NCI-H460 (cell line): ENCODE measurements at places on chromosomes 6 and 20. TPM values are rescaled to one million over a fixed set of nuclear protein-coding genes. Genes with fewer than 3 reads are reported as not detected.

SRMS gene
- not detected in 2 replicates for total RNA-seq

NKAIN2 gene
- 3.7 and 4.0 TPM in 2 replicates for total RNA-seq

SLC22A2 gene
- total RNA-seq: not detected in 2 replicates

DNA sequence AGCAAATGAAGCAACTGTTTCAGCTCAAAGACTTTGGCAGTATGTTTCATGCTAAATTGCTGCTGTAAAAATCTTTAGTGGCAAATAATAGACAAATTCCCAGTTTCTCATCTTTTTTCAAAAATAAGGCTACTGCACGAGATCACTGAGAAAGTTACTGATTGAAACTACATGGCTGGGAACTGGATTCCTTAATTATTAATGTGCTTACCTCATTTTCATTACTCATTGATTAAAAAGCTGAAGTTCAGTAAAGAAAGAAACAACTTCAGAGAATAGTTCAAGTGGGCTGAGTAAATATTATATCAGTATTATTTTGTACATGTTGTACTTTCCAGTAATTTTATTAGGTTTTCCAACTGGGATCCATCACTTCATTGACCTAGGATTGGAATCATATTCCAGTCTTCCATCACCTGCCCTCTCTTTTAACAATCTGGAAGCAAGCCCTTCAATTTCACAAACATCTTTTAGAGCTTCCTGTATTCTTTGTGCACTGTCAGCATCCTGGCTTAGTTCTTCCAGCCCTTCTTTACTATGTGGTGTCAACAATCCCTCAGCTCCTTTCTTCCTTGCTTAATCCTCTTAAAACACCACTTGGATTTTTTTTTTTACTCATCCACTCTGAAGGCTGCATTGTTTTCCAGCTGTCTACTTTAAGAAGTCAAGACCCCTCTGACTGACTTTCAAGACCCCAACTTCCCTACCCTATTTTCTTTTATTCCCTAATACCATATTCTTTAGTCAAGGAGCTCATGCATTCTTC is 4.3 kb downstream of the MEI4 start:
- no peak for DNase-seq

DNA sequence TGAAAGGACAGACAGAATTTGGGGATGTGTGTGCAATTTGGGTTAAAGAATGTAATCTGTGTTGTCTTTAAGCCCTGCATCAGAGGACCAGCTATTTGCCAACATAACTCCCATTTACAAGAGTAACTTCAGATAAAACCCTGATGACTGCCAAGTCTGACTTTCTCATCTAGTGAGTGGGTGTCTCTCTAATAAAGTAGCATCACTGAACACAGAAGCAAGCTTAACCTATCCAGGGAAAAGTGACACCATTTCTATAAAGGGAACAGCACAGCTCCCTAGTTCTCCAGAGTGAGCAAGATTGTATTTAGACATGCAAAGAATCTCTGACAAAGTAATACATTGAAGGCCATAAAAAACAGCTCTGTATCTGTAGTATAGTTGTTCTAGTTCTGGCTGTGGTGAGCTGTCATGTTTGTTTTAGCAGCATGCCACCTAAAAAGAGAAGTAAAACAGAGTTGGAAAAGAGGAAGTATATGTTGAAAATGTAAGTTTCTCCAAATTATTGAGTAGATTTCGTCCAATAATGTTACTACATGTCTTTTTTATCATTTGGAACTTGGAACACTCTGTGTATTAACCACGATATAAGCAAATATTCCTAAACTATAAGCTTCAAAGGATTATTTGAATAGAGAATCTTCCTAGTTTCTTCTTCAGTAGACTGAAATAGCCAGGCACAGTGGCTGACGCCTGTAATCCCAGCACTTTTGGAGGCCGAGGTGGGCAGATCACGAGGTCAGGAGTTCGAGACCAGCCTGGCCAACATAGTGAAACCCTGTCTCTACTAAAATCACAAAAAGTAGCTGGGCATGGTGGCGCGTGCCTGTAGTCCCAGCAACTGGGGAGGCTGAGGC is 8.8 kb upstream of the PIM1 start:
- no peak for DNase-seq
